Stimulated activated effector memory CD8-positive, alpha-beta T cell treated with anti-CD3 and anti-CD28 coated beads, Interleukin-12 subunit alpha, Interleukin-12 subunit beta, amount 100 ng/mL, for 72 hours (primary cell): ENCODE measurements at places on chromosomes 12 and 14.

DNA sequence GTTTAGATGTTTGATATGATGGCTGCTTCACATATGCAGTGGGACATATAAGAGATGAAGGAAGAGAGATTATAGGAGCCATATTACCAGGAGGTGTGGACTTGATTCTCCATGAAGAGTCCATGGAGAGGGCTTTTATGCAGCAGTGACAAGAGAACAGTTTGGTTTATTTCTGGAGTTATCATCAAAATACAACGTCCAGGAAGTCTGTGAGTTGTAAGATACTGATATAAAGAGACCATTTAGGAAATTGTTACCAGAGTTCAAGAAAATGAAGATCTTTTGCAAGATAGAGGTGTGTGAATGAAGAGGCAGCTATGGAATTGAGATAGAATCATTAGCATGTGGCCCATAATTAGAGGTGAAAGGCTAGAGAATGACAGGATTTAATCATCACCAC lies 431.7 kb downstream of the NPAS3 start:
- DNase-seq, result no peak

GRCh38 chr12:33514893-33515292 lies 75.3 kb upstream of the SYT10 start:
- DNase-seq, result no peak

- DNase-seq, result no peak
Measured at GRCh38 chr14:102464846-102465341, 44.7 kb downstream of the ANKRD9 start.

GRCh38 chr14:67187826-67188225 lies 1.4 kb upstream of the GARIN2 start:
- DNase-seq, result no peak

DNA sequence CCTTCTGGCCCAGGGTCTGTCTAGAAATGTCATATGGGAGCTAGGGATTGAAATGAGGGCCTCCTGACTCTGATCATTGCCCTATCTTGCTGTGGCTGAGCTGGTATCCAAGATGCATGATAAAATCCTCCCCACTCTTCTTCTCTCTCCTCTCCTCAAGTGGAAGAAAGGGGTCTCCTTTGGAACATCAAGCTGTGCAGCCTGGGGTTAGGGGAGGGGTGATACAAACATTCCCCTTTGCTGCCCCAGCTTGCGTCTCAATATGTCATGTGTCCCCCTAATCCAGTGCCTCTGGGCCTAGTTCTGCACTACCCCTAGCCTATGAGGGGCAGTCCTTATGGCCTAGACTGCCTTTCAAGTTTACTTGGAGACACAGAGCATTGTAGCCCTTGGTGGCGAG lies 8.5 kb downstream of the RDH16 start:
- no peak for DNase-seq

DNA sequence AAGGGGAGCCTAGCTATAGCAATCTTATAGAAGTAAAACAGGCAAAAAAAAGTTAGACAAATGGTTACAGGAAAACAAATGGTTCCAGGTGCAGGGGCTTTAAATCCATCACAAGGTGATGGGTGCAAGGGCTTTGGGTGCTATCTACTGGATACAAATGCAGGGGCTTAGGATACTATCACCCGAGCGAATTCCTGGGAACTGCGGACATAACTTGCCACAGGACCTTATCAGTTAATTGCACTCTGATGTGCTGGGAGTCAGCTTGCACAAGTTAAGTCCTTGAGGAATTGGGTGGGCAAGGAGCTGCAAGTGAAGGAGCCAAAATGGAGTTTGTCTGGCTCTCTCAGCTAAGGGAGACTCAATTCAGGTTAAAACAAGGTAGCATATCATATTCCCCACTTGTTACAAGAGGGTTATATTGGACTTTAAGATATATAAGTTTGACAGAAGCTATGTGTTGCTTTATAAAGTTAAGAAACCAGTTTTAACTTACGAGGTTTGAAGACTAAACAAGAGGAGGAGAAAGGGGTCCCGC lies 115.0 kb upstream of the PZP start:
- no peak for DNase-seq

GRCh38 chr12:56243731-56244181 lies 13.9 kb downstream of the SLC39A5 start:
- no peak for DNase-seq

GRCh38 chr12:3089588-3089987 lies 12.4 kb downstream of the TSPAN9 start:
- DNase-seq, result no peak

DNA sequence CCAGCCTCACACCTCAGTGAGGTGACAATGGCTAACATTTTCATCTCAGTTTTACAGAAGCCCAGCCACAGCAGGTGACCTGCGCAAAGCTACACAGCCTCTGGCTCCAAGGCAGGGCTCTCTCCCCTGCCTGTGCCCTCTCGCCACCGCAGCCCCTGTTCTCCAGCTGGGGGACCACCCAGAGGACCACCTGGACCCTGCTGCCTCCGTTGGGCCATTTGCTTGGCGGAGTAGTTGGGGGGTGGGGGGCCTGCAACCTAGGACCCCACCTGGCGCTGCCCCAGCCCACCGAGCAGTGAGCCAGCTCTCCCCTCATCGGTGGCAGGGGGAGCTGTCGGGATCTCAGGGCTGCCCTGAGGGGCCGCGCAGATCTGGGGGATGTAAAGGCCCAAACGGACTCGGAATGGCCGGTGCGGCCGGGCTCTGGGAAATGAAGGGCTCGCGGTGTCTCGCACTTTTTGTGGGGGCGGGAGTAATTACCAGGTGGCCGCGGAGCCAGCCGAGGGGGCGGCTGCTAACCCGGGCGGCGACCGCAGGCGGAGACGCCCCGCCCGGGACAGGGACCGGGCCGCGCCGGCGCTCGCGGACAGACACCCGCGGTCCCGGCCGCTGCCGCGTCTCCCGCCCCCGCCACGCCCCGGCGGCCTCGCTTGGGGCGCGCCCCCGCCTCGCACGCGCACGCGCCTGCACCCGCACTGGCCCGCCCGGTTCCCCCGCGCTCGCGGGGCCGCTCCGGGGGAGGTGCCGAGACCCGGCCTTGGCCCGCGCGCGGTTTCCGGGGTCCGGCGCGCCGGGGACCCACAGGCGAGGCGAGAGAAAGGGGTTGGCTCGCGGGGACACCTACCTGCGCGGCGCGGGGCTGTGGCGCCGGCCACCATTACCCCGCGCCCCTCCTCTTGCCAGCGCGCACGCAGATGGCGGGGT lies 8.6 kb upstream of the GPR68 start:
- DNase-seq, result no peak

GRCh38 chr12:10136637-10137205 lies 6.7 kb upstream of the CLEC7A start:
- DNase-seq, result no peak
